ENCODE measurements at places on chromosomes 11 and 22.
A peak's percentile ranks its signal among the peaks of the same experiment; 100 is the strongest.

DNA sequence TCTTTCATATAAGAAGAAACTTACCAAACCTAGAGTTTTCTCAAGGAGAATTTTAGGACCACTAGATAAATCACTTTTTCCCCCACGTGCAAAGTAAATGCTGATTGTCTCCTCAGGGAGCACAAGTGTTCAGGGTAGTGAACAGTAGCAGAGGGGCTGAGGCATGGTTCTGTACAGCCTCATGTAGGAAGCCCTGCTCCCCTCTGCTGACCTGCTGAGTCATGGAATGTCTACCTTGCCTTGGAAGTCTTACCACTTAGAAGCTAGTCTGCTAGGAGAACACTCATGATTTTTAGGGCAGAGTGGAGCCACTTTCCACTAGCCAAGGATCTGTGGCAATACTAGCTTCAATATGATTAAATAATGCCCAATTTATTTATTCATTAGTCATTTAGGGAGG, 2120.6 kb upstream of the RAG2 start:
- DNase-seq, result no peak

- DNase-seq, result no peak
Observed at GRCh38 chr11:108703916-108704315, 39.0 kb downstream of the DDX10 start.

DNA sequence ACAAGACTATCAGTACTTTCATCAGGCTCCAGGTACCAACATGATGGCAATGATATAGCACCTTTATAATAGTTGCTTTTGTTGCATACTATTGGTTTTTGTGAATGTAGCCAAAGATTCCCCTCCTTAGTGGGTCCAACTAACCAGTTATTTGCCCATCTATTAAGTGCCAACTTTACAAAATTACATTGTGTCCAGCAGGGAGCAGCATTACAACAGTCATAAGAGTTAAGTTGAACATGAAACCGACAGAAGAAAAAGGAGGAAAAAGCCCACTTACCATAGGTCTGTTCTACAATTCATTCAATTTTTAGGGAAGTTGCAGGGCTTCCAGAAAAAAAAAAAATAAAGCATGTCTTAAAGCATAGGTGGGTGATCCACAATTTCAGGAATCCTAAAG, 21.6 kb downstream of the IMMP1L start:
- DNase-seq, result no peak

GRCh38 chr11:9765320-9766101, 101.6 kb downstream of the SWAP70 start:
- DNase-seq, result no peak

GRCh38 chr22:31585161-31585859, 76.7 kb downstream of the PISD start:
- peak; percentile 29 for DNase-seq

- DNase-seq, result no peak
Observed at GRCh38 chr11:57647960-57648800, 1.5 kb downstream of the YPEL4 start.

DNA sequence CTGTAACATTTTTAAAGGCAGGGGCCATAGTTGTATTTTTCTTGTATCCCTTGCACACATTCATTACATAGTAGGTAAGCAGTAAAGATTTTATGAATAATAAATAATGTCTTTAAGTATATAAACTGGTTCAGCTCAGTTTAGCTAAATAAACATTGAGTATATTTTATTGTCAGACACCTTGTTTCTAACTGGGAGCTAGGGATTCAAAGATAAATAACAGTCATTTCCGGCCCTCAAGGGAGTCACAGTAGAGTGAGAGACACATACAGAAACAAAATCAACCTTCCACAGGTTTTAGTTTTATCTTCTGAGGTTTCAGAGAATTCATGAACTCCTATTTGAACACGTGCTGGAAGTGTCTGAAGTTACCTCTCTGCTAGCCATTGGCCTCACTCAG, 760.2 kb downstream of the DLG2 start:
- no peak for DNase-seq

GRCh38 chr11:88035271-88035670, 140.0 kb downstream of the RAB38 start:
- no peak for DNase-seq

GRCh38 chr22:43827926-43828724, 16.0 kb upstream of the EFCAB6 start:
- no peak for DNase-seq

DNA sequence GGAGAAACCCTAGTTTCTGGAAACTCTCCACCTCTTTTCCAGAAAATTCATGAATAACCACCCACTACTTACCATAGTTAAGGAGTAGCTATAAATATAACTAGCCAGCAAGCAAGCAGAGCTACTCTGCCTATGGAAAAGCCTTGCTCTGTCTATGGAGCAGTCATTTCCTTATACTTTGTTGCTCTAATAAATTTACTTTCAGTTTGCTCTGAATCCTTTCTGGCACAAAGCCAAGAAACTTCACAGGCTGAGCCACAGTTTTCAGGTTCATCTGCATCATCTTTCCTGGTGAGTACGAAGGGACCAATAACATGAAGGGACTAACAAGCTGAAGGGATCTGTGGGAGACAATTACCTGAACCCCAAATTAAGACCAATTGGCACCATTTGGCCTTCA, 4.6 kb downstream of the OR4C45 start:
- DNase-seq, result no peak

GRCh38 chr22:19174106-19175025, 4.2 kb downstream of the SLC25A1 start:
- no peak for DNase-seq

- DNase-seq, result no peak
Observed at GRCh38 chr11:46894506-46894905, 23.8 kb downstream of the LRP4 start.

DNA sequence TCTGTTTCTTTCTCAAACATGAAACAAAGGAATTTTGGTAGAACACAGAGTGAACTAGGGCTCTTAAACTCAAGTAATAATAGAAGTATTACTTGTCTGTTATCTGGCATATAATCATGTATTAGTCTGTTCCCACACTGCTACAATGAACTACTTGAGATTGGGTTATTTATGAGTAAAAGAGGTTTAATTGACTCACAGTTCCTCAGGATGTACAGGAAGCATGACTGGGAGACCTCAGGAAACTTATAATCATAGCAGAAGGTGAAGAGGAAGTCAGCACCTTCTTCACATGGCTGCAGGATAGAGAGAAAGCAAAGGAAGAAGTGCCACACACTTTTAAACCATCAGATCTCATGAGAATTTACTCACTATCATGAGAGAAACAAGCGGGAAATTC, 273.4 kb downstream of the ETS1 start:
- no peak for DNase-seq

DNA sequence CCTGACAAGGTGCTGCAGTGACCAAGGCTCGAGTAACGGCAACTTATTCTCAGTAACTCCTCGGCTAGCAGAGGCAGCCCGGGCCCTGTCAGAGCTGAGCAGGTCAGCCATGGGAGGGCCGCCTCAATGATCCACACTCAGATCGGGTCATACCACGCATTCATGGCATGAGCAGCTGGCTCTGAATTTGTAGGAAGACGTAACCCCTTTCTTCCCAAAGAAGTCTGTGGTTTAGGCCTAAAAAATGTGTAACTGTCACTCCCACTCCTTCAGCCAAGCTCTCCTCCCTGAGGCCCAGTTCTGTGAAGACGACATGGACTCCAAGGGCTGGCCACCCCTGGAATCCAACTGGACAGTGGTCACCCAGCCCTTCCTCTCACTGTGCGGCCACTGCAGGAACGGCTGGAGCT, 30.0 kb downstream of the PPP2R1B start:
- DNase-seq, result no peak

DNA sequence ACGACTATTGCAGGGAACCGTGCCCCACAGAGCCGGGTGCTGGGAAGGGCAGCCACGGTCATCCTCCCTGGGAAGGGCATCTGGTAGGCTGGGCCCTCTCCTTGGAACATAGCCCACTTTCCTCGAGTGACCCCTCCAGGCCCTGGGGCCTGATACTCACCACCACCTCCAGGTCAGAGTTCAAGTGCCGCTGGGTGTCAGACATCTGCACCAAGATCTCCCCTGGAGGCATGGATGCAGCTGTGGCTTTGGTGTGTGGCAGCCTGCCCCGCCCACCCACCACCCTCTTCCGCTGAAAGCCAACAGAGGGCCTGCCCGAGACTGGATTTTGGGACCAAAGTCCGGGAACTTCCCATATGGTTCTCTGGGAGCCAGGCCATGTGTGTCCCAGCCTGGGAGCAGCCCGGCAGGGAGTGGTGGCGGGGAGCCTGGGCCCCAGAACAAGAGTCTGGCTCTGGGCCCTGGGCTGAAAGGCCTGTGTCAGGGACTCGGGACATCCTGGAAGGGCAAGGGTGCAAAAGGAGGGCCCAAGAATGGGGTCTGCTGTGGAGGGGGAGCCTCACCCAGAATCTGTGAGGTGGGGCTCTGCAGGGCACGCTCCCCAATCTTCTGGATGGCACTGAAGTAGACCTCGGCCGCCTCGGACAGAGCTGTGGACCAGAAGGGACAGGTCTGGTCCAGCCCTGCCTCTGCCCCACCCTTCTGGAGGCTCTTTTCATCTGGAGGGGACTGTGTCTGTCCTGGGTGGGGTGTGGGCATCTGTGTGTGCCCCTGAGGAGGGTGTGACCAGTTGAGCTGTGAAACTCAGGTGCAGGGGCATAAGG, 2.6 kb downstream of the BAIAP2L2 start:
- no peak for DNase-seq

GRCh38 chr11:36230779-36231699, 58.2 kb downstream of the COMMD9 start:
- no peak for DNase-seq

GRCh38 chr11:64742889-64743590, 902 bp downstream of the RASGRP2 start:
- DNase-seq, result no peak

GRCh38 chr22:17634696-17635095, 3.9 kb upstream of the BCL2L13 start:
- no peak for DNase-seq

- no peak for DNase-seq
Observed at GRCh38 chr11:128802358-128802981, 64.6 kb downstream of the KCNJ1 start.

GRCh38 chr11:95070471-95070870, 3.8 kb downstream of the SRSF8 start:
- no peak for DNase-seq

DNA sequence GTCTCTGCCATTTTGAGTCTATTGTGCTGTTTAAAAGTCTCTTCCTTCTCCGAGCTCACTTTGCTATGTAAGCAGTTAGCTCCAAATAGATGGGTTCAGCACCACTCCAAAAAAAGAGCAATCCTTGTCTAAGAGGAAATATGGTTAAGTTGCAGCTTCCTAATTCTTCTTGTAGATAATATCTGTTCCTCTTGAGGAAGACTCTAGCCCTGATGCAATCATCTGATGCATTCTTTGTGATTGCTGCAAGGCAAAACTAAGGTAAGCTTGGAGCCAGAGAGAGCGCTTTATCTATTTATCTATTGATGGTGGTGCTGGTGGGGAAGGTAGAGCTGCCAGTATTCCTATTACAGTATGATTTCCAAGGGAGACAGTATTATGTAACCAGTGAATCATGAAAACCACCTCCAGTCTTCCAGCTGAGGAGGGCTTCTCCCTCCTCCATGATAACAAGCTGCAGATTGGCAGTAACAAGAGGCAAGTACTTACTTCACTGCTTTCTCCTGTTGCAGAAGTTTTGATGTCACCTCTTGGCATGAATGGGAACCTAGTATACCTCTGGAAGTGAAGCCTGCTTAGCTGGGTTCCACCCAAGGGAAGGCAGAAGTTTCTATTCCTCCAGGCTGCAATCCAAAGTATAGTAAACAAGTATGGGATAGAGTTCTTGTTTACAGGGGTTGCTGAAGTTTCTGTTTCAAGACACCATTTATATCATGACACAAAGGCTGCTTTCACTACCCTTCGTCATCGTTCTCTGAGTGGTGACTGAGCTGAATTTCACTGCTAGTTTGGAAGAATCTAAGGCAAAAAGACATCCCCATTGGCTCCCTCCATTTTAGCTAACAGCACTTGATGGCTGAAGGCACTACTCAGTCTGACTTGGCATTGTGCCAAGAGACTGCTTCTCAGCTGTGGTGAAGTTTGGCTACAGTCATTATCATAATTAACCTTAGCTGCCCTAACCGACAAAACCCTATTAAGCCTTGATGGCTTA, 49.7 kb downstream of the FDX1 start:
- DNase-seq, result no peak

- DNase-seq, result no peak
Observed at GRCh38 chr11:27997344-27997743, 110.6 kb downstream of the KIF18A start.

DNA sequence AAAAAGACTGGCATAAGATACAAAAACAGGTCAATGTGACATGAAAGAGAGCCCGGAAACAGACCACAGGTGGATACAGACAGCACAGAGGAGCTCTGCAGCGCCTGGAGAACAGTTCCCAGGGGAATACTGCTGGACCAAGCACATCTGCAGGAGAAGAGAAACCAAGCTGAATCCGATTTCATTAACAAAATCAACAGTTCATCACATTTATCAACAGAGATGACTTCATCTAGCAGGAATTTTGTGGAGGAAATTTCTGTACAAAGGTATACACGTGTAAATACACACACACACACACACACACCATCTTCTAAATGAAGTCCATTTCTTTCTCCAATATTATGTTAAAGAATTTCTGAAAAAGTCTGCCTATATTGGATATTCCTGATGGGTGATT, 17.1 kb downstream of the YPEL1 start:
- no peak for DNase-seq

DNA sequence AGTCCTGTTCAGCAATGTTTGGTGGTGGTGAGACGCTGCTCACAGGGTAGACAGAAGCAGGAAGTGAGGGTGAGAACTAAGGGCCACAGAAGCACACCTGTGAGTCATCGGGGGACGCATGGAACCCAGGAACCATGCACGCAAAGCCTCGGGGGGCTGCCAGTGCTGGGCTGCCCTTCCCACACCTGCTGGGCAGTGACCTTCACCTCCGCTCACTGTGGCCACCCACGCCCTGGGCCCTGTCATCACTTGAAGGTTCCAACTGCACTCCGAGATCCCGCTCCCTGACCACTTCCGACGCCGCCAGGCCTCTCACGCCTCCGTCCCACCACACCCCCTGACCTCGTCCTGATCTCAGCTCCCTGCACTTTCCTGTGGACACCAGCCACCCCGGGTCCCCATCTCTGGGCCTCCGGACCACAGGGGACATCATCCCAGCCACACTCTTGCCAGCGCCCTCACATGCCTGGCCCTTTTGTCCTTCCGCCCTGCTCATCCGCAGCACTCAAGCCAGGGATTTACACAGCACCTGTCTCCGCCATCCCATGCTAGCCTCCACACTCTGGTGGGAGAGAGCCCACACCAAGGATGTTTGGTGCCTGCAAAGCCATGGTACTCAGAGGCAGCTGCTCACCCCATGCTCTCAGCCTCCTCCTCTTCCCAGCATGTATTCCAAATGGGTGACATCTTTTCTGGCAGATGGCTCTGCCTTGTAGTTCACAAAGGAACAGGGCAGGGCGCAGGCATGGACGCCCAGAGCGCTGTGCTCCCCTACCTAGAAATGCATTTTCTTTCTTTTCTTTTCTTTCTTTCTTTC, 23.1 kb upstream of the ATXN10 start:
- DNase-seq, result no peak

- no peak for DNase-seq
Observed at GRCh38 chr11:126722006-126722736, 278.4 kb downstream of the KIRREL3 start.

All from stimulated activated CD8-positive, alpha-beta memory T cell treated with anti-CD3 and anti-CD28 coated beads, Interleukin-7, amount 100 ng/mL, for 48 hours (primary cell).